ENCODE measurements at places on chromosomes 12 and 14. TPM values are rescaled to one million over a fixed set of nuclear protein-coding genes. Genes with fewer than 3 reads are reported as not detected.

CCND2 gene
- 6.1 TPM for polyA plus RNA-seq

CCDC197 gene
- not detected for polyA plus RNA-seq

BTG1 gene
- polyA plus RNA-seq = 23.6 TPM

KRT8 gene
- polyA plus RNA-seq = 105 TPM

TBX3 gene
- 1.7 TPM for polyA plus RNA-seq

RAB15 gene
- polyA plus RNA-seq = 3.3 TPM

OR2AP1 gene
- not detected for polyA plus RNA-seq

CBLN3 gene
- 0.75 TPM for polyA plus RNA-seq

C1QL4 gene
- not detected for polyA plus RNA-seq

GPD1 gene
- polyA plus RNA-seq = 0.32 TPM

CMKLR1 gene
- 0.24 TPM for polyA plus RNA-seq
